ENCODE measurements at places on chromosomes 4 and X. TPM values are rescaled to one million over a fixed set of nuclear protein-coding genes. Genes with fewer than 3 reads are reported as not detected.

GRCh38 chr4:55158957-55159356 is 33.6 kb upstream of the KDR start:
- no peak for DNase-seq
- H3K27ac ChIP-seq = no peak overlapping the region
- peaks cover 2% of the 10 kb centered on the region for H3K4me1 ChIP-seq
- H3K36me3 ChIP-seq = no peaks in the 10 kb centered on the region
- peaks cover 20% of the 10 kb centered on the region for H3K27me3 ChIP-seq

The CT45A8 gene
- not detected for total RNA-seq

The SPON2 gene
- 9.0 TPM for total RNA-seq

- DNase-seq = no peak
- H3K27ac ChIP-seq = no peak overlapping the region
- no peaks in the 10 kb centered on the region for H3K27me3 ChIP-seq
- H3K36me3 ChIP-seq = no peaks in the 10 kb centered on the region
These were observed 90.3 kb downstream of the CXXC4 start for GRCh38 chr4:104404361-104404760.
